ENCODE measurements at places on chromosomes 16 and 17.

DNA sequence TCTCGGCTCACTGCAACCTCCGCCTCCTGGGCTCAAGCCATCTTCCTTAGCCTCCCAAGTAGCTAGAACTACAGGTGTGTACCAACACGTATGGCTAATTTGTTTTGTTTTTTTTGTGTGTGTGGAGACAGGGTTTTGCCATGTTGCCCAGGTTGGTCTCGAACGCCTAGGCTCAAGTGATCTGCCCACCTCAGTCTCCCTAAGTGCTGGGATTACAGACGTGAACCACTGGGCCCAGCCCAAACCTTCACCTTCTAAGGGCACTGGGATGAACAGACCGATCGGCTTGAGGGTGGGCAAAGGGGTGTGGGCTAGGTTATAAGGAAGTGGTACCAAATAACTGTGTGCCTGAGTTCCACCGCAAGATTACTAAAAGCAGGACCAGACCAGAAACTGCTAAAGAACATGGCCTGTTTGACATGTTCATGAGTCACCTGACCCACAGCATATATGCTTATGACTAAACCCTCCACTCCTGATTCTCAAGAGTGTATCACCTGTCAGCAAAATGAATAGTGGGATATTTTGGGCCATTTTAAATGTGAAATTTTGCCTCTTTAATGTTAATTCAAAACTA lies 8.1 kb downstream of the TMEM97 start:
- no peak for DNase-seq

DNA sequence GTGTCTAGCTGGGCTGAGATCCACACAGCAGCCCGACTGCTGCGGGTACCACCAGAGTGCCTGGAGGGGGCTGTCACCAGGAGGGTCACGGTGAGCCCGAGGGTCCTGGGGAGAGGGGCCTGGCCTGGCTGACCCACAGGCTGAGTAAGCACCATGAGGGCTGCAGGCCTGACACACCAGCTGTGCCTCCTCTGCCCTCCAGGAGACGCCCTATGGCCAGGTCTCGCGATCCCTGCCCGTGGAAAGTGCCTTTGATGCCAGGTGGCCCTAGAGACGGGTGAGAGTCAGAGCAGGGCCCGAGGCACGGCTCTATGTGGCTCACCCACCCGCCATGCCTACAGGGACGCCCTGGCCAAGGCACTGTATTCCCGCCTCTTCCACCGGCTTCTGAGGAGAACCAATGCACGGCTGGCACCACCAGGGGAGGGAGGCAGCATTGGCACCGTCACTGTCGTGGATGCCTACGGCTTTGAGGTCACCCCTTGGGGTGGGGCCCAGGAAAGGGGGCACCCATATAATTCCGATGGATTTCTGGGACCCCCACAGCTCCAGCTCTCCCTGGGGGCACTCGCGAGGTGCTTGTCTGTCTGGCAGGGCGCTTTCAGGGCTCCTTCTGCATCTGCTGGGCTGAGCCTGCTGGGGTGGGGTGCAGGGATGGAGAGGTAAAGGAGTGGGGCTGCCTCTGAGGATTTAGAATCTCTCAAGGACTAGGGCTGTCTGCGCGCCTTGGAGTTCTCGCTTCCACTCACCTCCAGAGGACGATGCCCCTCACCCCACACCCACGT lies 7.1 kb downstream of the MYO15B start:
- DNase-seq = no peak

DNA sequence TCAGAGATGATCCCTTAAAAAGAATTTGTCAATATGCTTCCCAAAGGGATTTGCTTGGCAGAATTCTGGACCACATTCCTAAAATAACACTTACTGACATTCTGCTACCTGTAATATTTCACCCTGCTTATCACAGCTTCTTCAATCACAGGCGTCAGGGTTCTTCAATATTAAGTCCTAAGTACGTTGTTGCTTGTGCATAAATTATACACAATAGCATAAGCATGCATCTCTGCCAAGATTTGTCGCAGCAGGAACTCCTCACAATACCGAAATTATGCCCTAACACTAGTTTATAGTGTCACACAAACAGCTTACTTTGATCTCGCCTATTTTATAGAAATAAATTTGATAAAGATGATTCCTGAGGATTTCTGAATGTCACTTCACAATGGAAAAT lies 48.9 kb downstream of the UBE2G1 start:
- DNase-seq = no peak

GRCh38 chr16:25371342-25371741 lies 113.7 kb upstream of the ZKSCAN2 start:
- no peak for DNase-seq

DNA sequence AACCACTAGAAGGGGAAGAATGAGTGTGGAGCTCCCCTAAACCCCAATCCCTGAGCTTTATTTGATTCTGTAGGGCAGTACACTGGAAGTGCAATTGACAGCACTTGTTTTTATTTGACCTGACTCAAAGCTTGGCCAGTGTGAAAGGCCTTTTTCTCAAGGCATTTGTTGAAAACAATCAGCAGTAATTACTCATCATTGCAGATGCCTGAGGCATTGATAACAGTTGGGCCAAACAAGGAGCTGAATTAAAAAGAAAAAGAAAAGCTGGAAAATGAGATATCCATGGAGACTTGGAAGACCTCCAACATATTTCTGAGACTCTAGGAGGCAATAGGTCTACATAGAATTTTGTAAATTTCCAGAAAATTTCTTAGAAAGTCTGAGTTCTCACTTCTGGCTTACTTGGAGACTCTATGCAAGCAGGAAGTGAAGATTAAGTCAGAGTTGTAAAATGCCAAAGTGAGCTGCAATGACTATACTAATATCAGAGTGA lies 200.8 kb upstream of the KCNJ16 start:
- DNase-seq = no peak
